ENCODE measurements at places on chromosomes 2 and 18.

GRCh38 chr2:234951664-234952269 lies at the start of gene SH3BP4:
Gene SH3BP4 (plus strand): TSS chr2:234952017. CDS start chr2:235035003, 82,986 bp downstream.
- DNase-seq, result peak; percentile 29

GRCh38 chr2:197207106-197207505 lies 103.5 kb downstream of the ANKRD44 start:
- DNase-seq, result no peak

DNA sequence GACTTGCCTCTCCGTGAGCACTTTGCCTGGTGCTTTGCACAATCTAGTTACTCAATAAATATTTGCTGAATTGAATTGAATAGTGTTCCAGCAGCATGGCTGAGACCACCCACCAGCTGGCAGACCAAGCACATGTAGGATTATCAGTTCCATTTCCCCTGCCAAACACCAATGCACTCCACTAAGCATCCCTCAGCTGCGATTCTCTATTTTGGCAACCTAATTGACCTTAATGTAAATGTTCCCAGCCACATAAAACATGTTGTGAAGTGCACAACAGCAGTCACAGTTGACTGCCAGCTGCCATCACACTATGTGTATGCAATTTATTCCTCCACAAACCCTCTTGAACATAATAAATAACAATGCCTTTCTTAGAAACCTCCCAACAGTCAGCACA lies 1879.4 kb upstream of the PIK3C3 start:
- no peak for DNase-seq

DNA sequence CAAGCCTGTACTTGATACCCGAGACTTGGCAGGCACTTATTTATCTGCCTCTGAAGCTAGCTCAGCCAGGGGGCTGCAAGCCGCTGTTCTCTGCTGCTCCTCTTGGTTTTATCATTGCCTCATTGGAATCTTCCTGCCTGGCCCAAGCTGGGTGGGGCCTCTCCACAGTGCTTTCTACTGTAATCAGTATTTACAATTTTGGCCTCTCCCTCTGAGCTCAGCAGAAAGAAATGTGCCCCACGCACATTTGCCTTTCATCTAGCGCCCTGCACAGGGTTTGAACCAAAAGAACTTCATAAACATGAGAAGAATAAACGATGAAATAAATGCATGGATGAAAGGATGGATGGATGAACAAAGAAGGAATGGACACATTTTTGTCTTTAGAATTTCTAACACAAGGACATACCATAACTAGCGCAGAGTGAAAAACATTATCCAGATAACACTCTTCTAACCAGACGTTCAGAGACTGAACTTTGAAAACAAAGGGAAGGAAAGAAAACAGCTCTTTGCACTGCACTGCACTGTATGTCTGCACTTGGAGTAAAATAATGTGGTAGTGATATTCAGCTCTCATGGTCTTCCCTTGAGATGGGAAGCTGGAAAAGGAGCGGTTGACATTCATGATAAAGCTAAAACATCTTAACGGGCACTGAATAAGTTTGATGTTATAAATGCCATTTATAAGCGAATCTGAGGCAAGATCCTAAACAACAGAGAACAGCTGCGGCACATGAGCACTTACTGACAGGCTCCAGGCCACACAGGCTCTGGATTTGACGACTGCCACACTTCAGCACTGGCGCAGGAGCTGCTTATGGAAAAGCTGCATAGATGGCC lies 86.8 kb upstream of the SP3 start:
- DNase-seq, result no peak

- DNase-seq, result no peak
Observed at GRCh38 chr2:217065695-217066405, 206.0 kb upstream of the TNP1 start.

DNA sequence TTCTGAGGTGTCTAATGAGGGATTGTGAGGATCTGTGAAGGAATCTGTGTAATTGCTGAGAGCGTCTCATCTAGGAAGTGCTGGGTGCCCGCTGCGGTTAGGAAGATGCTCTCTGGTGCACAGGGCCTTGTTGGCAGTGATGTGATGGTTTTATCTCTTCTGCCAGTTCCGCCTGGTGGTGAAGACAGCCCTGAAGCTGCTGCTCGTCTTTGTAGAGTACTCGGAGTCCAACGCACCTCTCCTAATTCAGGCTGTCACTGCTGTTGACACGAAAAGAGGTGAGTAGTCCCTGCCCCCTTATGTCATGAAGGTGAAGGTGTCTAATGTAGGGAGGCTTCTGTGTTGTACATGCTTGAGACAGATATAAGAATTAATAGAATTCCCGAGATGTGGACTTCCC lies 234.2 kb downstream of the TPGS2 start:
- DNase-seq, result no peak

GRCh38 chr2:71829008-71829407 lies 318.7 kb downstream of the CYP26B1 start:
- DNase-seq, result no peak

DNA sequence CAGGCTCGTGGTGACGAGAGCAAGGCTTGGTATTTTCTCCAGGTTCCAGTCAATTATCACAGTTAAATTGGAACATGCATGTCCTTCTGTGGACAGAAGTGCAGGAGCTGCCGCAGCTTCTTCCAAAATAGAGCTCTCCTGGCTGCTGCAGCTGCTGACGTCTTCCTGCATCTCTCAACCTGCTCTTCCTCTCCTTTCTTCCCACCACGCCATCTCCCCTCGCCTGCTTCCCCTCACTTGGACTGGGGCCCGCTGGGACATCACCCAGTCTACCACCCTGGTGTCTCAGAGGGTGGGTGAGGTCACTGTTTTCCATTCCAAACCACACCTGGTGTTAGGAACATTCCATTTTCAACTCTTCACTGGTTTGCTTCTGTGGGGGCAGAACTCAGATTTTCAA lies 41.4 kb downstream of the SPP2 start:
- no peak for DNase-seq

GRCh38 chr2:229686122-229686919 lies 28.0 kb downstream of the DNER start:
- no peak for DNase-seq

GRCh38 chr2:237500681-237501424 lies 13.8 kb downstream of the MLPH start:
- DNase-seq, result no peak

GRCh38 chr2:14827226-14828023 lies 194.9 kb downstream of the LRATD1 start:
- DNase-seq, result no peak

- DNase-seq, result no peak
Observed at GRCh38 chr2:44397447-44398175, 35.9 kb downstream of the CAMKMT start.

DNA sequence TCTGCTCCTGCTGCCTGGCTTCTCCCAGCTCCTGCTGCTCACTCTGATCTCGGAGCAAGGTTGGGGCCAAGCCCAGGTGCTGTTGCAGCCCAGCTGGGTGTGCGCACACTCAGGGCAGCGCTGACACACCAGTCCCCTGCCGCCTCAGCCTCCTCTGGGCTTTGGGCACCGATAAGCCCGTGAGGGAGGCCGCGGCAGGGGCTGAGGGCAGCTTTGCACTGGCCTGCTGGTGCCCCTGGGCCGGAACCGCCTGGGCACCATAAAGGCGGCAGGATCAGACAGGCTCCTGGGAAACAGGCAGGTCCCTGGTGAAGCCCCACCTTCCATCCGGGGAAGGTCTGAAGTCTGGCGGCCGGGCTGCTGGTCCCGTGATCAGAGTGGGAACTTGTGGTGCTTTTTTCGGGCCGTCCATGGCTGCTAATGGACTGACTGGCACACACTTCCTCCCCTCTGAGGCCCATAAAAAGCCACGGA lies 14.1 kb upstream of the EML6 start:
- no peak for DNase-seq

DNA sequence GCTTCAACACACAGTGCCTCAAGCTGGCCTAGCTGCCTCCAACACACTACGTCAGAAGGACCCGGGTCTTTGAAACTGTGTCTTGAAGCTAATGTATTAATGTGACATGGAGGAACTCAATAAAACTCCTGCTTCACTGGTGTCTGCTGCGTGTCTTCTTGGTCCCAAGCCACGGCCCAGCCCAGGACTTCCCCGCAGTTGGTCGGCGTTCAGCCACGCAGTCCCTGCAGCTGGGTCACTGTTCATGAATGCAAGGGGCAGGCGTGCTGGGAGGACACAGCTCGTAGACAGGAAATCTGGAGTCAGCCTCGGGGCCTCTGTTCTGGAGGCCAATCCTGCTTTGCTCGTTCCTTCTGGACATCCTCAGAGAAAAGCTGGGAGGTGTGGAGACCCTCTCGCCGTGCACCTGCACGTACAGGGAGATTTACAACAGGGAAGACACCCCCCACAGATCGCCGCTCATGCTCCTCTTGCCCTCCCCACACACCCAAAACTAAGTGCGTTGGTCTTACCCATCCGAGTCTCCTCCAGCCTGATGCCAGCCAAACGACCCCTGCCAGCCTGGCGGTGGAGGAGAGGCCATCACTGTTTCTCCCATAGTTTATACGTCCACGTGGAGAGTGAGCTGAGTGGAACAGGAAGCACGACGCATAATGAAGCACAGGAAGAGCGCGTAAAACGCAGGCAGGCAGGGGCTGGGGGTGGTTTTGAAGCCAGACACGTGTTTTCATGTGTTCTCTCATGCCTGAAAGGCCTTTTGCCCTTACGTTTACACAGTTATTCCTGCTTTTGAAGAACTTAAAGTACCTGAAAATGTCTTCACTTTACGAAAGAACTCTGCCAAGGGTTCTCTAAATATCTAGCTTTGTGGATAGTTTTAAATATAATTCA lies 39.7 kb downstream of the ADI1 start:
- no peak for DNase-seq
